ENCODE measurements at places on chromosomes 3 and 15.
A peak's percentile ranks its signal among the peaks of the same experiment; 100 is the strongest.

DNA sequence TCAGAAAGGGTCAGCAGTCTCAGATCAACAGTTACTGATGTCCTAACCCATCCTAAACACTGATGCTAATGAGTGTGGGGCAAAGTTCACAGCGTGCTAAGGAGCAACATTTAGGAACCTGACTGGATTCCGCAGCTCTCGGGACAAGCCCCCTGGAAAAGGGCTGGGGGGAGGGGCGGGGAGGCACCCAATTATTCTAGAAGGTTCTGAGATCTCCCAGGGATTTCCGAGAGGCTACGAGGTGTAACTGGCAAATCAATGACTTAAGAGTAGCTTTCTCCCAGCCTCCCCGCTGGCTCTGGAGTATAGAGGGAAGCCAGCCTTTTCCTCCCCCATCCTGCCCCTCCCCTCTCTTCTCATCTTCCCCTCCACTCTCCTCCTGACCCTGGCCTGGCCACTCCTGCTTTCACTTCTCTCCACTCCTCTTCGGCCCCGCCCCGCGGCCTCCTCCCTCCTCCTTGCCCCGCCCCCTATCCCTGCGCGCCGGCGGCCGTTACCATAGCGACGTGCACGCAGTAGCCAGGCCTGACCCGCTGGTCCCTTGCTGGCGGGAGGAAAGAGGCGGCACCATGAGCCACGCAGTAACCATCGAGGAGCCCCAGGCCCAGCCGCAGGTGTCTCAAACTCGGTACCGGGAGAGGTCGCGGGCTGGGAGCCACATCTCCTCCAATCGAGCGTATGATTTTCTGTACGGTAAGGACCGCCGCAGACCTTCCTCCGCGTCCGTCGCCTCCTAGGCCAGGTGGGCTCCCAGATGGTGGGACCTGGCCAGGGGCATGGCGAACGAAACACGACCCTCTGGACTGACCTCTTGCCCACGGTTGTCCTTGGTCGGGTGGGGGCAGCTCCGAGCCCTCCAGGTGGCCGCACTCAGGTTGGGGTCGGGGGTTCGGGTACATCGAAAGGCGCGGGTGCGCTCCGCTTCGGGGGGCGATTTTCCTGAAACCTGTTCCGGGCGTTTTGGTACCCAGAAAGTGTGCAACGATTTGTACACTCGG lies at the start of gene CFAP91:
CFAP91 (plus strand) TSS at position 493 of the 998 bp plus-strand sequence; CDS start at position 570, 77 bp downstream.
- DNase-seq = peak; percentile 98

DNA sequence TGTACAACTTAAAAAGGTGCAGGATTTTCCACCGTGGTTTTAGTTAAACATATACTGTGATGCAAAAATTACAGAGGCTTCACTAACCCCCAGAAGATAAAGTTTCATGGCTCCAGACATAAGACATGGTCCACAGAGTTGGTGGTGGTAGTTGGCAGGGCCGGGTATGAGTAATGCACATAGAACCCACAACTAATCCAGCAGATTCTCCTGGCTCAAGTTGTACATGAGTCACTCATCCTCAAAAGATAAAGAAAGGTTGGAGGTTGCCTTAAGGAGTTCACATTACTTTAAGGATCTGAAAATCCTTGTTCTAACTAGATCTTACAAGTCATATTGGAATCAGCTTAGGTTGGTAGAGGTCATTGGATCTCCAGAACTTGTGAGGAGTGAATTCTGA lies 98.3 kb upstream of the ZBTB20 start:
- no peak for DNase-seq

DNA sequence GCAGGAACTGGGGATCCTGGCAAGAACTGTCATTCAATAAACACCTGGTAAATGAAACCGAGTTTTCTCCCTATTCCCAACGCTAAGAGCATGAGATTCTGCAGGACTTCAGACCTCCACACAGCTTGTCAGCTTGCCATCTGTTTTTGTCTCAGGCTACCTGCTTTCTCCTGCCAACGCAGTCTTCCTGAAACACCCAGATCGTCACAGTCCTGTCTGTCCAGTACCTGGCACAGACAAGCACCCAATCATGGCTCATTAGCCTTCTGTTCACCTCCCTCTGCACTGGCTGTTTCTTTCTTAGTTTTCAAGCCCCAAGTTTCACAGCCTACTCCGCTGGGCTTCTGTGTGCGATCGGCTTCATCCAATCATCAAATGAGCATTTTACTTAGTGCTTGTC lies 5.0 kb downstream of the SLC12A8 start:
- DNase-seq = no peak

DNA sequence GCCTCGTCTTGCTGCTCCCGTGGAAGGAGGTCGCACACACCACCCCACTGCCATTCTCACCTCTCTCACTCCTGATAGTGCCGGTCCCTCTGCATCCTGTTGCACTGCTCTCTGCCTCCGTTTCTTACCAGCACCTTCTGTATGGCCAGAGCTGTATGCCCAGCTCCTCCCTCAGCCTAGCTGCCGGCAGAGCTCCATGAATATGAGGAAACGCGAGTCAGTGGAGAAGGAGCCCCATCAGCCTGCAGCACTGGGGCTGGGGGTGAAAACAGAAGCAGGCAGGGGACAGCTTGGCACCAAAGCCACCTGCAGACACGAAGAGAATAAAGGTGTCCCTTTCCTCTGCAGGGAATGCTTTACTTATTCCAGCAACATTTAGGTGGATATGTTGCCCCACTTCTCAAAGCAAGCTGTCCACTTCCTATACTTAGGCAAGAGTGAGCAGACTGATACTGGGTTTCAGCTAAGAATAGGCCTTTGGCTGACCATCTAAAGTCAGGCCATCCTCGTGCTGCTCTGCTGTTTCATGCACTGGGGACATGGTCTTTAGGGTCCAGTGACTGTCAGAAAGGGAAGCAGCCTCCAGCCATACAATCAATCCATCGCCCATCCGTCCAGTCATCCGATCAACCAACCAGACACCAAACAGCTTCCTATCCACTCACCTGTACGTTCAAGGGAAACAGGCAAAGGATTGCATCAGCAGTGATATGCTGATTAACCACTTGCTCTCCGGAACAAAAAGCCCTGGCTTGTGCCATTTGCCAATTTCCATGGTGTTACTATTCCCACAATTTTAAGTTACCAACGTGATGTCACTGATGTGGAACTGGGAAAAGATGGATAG lies 222.7 kb downstream of the XXYLT1 start:
- no peak for DNase-seq

GRCh38 chr3:131048030-131048429 lies 21.4 kb downstream of the NEK11 start:
- no peak for DNase-seq

GRCh38 chr15:82830427-82831173 lies 21.2 kb downstream of the WHAMM start:
- DNase-seq = no peak

GRCh38 chr3:132679911-132680310 lies 19.8 kb downstream of the UBA5 start:
- DNase-seq = no peak

GRCh38 chr3:162141272-162141791 lies 644.7 kb downstream of the OTOL1 start:
- DNase-seq = no peak

DNA sequence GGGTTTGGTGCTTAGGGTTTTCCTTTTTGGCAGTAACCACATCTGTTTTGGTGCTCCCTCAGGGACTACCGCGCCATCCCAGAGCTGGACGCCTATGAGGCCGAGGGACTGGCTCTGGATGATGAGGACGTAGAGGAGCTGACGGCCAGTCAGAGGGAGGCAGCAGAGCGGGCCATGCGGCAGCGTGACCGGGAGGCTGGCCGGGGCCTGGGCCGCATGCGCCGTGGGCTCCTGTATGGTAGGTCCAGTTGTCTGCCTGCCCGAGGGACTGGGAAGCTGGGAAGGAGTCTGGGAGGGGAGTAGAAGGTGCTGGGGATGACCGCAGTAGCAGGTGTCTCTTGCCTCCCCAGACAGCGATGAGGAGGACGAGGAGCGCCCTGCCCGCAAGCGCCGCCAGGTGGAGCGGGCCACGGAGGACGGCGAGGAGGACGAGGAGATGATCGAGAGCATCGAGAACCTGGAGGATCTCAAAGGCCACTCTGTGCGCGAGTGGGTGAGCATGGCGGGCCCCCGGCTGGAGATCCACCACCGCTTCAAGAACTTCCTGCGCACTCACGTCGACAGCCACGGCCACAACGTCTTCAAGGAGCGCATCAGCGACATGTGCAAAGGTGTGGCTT lies 6.4 kb downstream of the MCM2 start:
- DNase-seq = no peak

GRCh38 chr15:68610825-68611224 lies 32.0 kb downstream of the CORO2B start:
- DNase-seq = no peak

DNA sequence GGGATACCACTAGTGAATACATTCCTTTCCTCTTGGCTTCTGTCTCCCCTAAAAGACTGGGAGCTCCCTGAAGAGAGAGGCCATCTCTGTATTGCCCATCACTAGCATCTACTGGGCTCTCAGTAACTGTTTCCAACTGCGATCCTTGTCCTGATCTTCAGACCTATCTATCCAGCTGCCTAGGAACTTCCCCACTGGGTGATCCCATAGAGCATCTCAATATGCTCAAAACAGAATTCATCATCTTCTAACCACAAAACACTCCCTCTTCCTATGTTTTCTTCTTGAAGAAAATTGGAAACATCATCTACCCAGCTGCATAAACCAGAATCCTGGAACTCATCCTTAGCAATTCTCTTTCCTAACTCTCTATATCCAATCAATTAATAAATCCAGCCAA lies 54.6 kb downstream of the PLD1 start:
- DNase-seq = no peak

DNA sequence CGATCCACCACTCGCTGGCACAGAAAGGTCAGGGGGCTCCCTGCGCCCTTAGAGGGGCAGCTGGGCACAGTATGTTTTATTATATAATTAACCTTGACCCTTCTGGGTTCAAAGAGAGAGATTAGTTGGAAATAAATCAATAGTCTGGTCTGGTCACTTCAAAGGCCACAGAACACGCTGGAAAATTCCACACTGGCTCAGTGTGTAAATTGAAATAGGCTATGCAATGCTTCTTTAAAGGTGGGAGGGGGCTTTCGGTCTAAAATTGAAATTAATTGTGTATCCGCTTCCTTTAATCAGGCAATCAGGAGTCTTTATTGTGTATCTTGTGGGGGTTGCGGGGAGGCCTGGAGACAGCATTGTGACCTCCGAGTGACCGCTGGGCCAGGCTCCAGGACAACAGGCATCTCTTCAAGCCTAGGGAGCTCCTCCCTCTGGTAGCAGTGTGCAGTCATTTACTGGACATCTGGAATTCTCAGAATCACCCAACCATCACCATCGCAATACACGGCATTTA lies 8.0 kb downstream of the RNU5B-1 start:
- no peak for DNase-seq

DNA sequence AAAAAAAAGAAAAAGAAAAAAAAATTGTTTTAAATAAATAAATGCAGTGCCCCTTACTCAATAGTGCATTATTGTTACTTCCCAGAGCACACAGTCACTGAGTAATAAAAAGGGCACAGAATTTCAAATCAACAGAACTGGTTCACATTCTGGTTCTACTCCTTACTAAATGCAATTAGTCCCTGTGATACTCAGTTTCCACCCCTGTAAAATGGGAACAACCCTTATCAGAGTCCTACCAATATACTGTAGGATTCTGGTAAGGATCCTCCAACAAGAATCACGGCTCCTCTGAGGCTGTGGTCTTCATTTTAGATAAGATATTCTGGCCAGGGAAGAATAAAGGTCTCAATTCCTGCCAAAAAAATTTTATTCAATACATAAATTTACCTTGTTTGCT lies 50.7 kb downstream of the ITGB5 start:
- no peak for DNase-seq

DNA sequence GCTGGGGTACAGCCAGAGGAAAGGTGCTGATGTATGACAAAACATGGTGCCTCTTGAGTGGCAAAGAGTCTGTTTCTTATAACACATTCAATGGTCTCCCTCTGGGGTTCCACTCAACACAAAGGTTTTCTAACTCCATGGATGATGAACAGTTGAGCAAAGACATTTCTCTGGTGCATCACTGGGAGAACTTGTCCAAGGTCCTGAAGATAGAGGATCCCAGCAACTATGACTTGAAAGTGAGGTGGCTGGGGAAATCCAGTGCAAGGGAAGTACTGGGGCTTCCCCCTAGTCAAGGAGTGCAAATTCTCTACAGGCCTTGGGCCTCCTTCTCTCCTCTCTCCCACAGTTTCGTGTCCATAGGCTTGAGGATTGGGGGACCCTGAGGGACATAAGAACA lies 431.1 kb downstream of the WDR72 start:
- no peak for DNase-seq

GRCh38 chr3:177062052-177062732 lies 135.1 kb downstream of the TBL1XR1 start:
- DNase-seq = no peak

GRCh38 chr3:161694682-161695564 lies 198.3 kb downstream of the OTOL1 start:
- DNase-seq = no peak

- DNase-seq = peak; percentile 22
These were observed 21.9 kb downstream of the KY start for GRCh38 chr3:134628884-134629283.
